ENCODE measurements at places on chromosomes 6 and 20. TPM values are rescaled to one million over a fixed set of nuclear protein-coding genes. Genes with fewer than 3 reads are reported as not detected.

The SMOC2 gene
- 1.5 TPM for total RNA-seq

The COX4I2 gene
- total RNA-seq = not detected

The CDYL gene
- 21.0 TPM for total RNA-seq

The PLN gene
- total RNA-seq = not detected

The SLPI gene
- not detected for total RNA-seq

The PTPN1 gene
- 16.9 TPM for total RNA-seq

The CLVS2 gene
- under 0.01 TPM for total RNA-seq

The CLIC5 gene
- total RNA-seq = 0.25 TPM

The FAXC gene
- total RNA-seq = under 0.01 TPM

The EPB41L2 gene
- total RNA-seq = 125 TPM

The OR2H2 gene
- total RNA-seq = not detected

The VPS52 gene
- total RNA-seq = 13.3 TPM

The PRDM13 gene
- not detected for total RNA-seq

The GCNT2 gene
- total RNA-seq = not detected
